ENCODE measurements at places on chromosomes 13 and 19.

DNA sequence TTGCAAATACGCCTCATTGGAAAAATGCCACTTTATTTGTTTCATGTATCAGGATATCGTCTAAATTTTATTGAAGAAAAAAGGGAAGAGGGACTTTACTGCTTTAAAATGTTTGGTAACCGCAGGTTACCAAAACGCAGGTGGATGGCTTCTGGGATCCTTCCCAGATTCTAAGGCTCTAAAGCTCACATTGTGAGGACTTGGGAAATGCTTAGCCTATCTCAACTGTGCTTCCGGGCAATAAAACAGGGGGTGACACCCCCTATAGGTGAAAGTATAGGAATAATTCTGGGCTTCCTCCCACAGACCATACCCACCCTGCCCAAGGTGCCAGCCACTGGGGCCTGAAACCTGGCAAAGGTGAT is 73.2 kb upstream of the IPO5 start:
- DNase-seq: no peak

DNA sequence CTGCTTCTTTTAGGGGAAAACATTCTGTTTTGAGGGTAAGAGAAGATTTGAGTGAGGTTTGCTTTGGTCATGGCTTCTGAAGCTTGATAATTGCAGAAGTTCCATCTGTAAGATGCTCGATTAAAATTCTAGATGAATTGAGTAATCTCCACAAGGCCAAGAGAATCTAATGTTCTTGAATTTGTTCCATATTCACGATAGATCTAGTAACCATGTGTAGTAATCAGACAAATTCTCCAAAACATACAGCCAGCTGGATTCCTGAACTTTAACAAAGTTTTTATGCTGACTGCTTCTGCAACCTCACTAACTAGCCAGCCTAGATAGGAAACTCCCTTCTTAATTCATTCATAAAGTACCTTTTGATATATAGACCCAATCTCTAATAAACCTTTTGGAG is 92.7 kb downstream of the COL4A2 start:
- no peak for DNase-seq

GRCh38 chr19:1947651-1948209 is 6.8 kb downstream of the CSNK1G2 start:
- no peak for DNase-seq

GRCh38 chr13:70829748-70830147 is 721.5 kb upstream of the KLHL1 start:
- no peak for DNase-seq

DNA sequence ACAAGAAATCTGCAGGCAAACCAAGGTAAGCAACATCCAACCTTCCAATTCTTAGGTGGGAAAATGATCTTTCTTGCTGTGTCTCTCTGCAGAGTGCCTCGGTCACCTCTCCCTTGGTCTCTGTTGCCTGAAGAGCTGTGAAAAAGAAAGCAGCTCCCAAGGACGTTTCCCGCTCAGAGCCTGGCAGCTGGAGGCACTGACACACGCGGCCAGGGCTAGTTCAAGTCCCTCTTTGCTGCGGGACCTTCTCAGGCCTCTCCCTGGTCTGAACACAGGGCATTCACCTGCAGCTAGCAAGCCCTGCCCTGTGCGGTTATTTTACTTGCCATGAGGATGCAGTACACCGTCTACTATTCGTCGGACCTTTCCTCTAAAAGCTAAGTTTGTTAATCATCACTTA is 3.8 kb downstream of the MED26 start:
- DNase-seq: no peak

GRCh38 chr19:38744874-38745273 is 600 bp upstream of the CAPN12 start:
- DNase-seq: no peak

- DNase-seq: no peak
Observed at GRCh38 chr13:88701551-88701950, 1030.4 kb downstream of the SLITRK5 start.

DNA sequence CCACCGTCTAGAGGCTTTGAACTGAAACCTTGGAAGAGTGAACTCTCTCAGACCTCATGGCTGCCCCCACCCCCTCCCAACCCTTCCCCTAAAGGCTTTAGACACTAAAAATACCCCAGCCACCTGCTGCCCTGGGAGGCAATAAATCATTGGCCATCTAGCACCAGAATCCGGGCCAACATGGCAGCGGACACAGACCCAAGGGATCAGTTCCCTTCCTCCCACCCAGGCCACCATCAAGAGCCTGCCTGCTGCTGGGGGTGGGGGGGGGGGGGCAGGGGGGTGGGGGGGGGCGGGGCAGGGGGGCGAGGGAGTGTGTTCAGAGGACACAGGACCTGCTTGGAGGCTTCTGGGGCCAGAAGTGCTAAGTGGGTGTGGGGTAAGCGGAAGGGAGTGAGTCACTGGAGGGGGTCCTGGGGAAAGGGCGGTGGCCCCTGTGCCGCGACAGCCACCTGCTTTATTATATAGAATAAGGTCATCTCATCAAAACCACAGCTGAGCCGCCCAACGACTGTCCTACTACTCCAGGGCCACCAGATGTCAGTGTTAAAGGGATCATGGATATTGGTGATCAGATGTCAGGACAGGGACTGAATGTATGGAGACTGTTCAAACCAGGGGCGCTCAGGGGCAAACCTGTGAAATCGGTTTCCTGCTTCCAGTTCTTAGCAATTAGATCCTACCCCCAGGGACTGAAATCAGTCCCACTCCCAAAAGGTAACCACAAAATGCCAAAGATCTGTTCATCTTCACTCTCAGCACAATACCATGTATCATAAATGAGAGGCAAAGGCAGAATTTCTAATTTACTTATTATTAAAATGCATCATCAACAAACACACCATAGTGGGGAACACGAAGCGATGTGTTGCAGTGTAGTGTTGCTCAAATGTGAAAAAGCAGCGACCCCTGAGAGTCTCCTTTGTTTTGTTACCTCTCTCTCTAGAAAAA is 24.3 kb downstream of the ARL11 start:
- no peak for DNase-seq

- no peak for DNase-seq
Observed at GRCh38 chr13:72852207-72852606, 70.3 kb downstream of the PIBF1 start.

GRCh38 chr13:50198508-50198907 is 183.3 kb downstream of the KCNRG start:
- DNase-seq: no peak

GRCh38 chr13:23288564-23288963 is 107.8 kb downstream of the SGCG start:
- no peak for DNase-seq

DNA sequence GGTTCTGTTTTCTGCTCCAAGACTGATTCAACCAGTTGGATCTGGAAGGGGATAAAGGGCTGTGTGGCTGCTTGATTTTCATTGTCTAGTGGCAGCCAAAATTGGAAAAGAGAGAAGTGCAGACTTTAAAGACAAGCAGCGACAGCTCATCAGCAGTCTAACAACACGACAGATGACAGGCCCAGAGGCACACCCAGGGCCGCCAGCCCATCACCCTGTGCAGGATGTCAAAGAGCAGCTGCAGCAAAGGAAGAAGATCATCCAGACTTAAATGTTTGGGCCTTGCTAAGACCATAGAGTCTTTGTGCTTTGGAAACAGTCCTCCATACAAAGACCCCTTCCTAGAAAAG is 421.0 kb upstream of the KLF12 start:
- no peak for DNase-seq

DNA sequence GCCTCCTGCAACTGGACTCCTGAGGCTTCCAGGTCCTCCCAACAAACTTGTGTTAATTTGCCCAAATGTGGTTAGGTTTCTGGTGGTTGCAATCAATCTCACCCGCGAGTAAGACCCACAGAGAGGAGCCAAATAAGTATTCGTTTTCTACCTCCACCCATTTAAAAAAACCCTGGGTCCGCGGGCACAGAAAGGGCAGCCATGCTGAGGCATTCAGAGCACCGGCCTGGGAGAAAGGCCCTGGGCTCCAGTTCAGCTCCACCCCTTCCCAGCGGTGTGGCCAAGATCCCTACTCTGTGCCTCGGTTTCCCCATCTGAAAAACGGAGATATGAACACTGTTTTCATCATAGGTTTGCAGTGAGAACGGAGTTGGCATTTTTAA is 56.9 kb downstream of the PEPD start:
- no peak for DNase-seq

GRCh38 chr13:36509369-36509768 is 77.1 kb downstream of the CCNA1 start:
- DNase-seq: no peak

DNA sequence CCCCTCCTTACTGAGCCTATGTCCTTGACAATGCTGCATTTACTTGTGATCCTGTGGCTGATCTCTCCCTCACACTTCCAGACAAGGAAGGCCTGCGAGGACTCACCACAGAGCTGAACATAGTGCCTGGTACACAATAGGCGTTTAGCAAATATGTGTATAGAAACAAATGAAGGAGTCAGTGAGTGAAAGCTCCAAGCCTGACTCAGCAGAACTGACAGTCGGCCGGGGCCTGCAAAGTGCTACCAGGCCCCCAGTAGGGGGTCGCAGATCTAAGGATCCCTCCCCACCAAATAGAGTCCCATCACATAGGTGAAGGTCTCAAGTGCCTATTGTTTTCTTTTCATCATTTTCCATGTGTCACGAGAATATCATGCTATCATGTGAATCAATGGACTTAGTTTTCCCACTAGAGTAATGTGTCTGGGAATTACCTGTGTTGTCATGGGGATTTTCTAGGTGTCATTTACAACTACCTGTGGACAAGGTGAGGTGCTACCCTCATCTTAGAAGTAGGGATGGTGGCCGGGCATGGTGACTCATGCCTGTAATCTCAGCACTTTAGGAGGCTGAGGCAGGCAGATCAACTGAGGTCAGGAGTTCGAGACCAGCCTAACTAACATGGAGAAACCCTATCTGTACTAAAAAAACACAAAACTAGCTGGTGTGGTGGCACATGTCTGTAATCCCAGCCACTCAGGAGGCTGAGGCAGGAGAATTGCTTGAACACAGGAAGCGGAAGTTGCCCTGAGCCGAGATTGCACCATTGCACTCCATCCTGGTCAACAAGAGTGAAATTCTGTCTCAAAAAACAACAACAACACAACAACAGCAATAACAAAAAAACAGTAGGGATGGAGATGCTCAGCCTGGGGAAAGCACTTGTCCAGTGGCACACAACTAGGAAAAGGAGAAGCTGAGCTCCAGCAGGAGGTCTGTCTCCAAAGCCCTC is 50.3 kb upstream of the CYP2A7 start:
- DNase-seq: no peak

DNA sequence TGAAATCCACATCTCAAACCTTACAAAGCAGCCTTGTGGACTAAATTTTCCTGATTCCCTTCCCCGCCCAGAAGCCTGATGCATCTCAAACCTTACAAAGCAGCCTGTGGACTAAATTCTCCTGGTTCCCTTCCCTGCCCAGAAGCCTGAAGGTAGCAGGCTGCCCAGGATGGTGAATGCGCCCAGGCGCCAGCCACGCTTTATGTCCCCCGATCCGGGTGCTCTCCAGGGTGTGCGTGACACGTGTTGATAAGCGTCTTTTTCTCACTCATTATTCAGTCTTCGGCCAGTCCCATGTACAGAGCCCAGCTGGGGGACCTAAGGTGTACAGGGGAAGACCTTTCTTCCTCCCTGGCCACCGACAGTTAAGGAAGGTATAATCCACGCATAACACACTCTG is 31.8 kb downstream of the LAMP1 start:
- DNase-seq: no peak

GRCh38 chr19:11131471-11131870 is 24.1 kb downstream of the SPC24 start:
- no peak for DNase-seq

GRCh38 chr19:44050740-44051649 is 841 bp upstream of the ZNF223 start:
- no peak for DNase-seq

DNA sequence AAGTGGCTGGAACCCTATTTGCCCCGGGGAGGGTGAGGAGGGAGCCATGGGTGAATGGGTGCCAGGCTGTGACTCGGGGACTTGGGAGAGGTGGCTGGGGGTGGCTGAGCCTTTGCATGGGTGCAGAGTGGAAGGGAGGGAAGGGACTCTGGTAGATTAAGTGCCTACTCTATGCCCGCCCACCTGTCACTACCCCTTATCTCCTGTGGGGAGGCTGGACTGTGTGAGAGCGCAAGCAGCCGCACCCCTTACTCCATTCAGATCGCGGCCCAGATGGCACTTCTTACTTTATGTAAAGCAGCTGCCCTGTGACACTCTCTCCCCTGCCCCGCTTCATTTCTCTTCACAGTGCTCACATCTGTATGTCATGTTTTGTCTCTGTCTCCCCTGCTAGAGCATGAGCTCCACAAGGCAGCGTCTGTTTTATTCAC is 2.9 kb downstream of the KASH5 start:
- no peak for DNase-seq

DNA sequence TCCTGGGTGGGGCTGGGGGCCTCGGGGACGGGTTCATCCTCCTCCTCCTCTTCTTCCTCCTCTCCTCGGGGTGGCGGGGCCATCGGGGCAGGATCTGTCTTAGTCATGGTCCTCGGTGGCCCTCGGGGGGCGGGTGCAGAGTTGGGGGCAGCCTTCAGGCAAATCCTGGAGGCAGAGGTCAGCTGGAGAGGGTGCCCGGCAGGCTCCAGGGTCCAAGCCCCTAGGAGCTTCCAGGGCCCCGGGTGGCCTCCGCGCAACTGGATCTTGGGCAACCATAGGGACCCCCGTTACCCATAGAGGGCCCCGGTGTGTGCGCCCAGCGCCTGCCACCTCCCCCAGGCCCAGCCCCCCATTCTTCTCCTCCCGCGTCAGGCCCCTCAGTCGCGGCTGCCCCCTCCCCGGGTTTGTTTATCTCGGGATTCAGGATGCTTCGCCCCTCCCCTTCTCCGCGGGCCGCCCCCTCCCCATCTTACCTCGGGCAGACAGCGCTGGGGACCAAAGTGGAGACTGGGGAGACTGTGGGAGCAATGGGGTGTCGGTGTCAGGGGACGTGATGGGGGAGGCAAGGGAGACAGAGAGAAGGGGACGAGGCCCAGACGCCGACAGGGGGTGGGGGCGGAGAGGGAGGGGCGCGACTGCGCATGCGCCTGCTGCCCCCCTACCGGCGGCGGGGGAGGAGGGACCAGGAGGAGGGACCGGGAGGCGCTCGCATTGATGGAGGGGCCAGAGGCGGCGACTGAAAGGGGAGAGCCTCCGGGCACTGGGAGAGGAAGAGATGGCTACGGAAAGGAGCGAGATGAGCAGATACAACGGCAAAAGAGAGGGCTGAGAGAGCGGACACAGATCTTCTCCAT is at the start of gene CLIP3:
Gene CLIP3, minus strand, starts transcription at position 623 of the 854 bp plus-strand sequence. Its CDS starts 516 bp downstream, at position 107.
- peak; percentile 38 for DNase-seq

DNA sequence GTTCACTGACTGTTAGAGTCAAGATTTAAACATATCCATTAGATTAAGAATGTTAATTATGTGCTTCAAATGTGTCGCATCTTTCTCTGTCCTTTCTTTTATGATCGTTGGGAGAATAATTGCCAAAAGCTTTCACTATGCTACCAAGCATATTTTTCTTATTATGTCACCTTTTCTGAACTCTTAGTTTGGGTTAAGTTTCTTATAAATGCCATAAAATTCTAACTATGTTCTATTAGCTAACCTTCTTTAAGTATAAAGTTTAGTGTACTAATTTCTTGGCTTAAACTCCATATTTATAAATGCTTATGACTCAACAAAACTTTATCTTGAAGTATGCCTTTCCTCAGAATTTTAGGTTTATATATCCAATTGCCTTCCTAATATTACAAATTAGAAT is 1759.4 kb downstream of the PCDH9 start:
- no peak for DNase-seq
